A549 treated with GW870086 at 1 μM for 4 hours (cell line): ENCODE measurements at places on chromosomes 6 and 20. TPM values are rescaled to one million over a fixed set of nuclear protein-coding genes. Genes with fewer than 3 reads are reported as not detected.

The EPHA7 gene
- 0.05 to 0.18 TPM (median 0.09 TPM) in 5 replicates for total RNA-seq

The ARHGAP18 gene
- total RNA-seq = 4.5 to 5.6 TPM (median 4.8 TPM) in 5 replicates

The GNAS gene
- total RNA-seq = 656 to 742 TPM (median 715 TPM) in 5 replicates

The LEMD2 gene
- total RNA-seq = 35.5 to 43.8 TPM (median 41.6 TPM) in 5 replicates

The RIPOR2 gene
- total RNA-seq = 0.13 to 0.18 TPM (median 0.15 TPM) in 4 of 5 replicates, not detected in the other

The CRISP3 gene
- total RNA-seq = not detected in 5 replicates

The MAS1 gene
- total RNA-seq = not detected in 5 replicates

The STX11 gene
- 1.9 to 2.8 TPM (median 2.1 TPM) in 5 replicates for total RNA-seq

The NDRG3 gene
- 19.8 to 23.2 TPM (median 21.7 TPM) in 5 replicates for total RNA-seq

The BTNL2 gene
- not detected in 5 replicates for total RNA-seq

The HDDC2 gene
- 90.0 to 105 TPM (median 97.7 TPM) in 5 replicates for total RNA-seq

The MAS1L gene
- total RNA-seq = not detected in 5 replicates

The MACROD2 gene
- total RNA-seq = 0.34 to 0.93 TPM (median 0.45 TPM) in 5 replicates

The MROH8 gene
- total RNA-seq = 0.45 to 1.7 TPM (median 1.0 TPM) in 5 replicates

The ADGB gene
- total RNA-seq = not detected in 5 replicates

The NHSL1 gene
- 2.3 to 4.7 TPM (median 4.0 TPM) in 5 replicates for total RNA-seq

The FOXP4 gene
- total RNA-seq = 17.9 to 26.6 TPM (median 24.2 TPM) in 5 replicates

The LPA gene
- total RNA-seq = 0.03 to 0.13 TPM (median 0.09 TPM) in 5 replicates

The DEFB124 gene
- total RNA-seq = not detected in 5 replicates

The ANKRD66 gene
- total RNA-seq = not detected in 5 replicates

The DBNDD2 gene
- total RNA-seq = 25.1 to 32.4 TPM (median 27.5 TPM) in 5 replicates

The APOBEC2 gene
- not detected in 5 replicates for total RNA-seq

The TMEM74B gene
- 1.9 to 3.7 TPM (median 3.3 TPM) in 5 replicates for total RNA-seq

The REM1 gene
- total RNA-seq = 0.39 to 0.82 TPM (median 0.56 TPM) in 5 replicates

The WFDC10A gene
- total RNA-seq = not detected in 5 replicates

The SAMD3 gene
- not detected in 5 replicates for total RNA-seq

The HTR1E gene
- total RNA-seq = not detected in 5 replicates

The PNRC1 gene
- total RNA-seq = 33.2 to 49.5 TPM (median 42.6 TPM) in 5 replicates

The FRS3 gene
- total RNA-seq = 2.0 to 5.1 TPM (median 2.5 TPM) in 5 replicates

The HLA-DQA1 gene
- total RNA-seq = not detected in 5 replicates

The CTCFL gene
- not detected in 5 replicates for total RNA-seq

The PSORS1C2 gene
- not detected in 5 replicates for total RNA-seq

The FOXF2 gene
- total RNA-seq = 17.4 to 22.0 TPM (median 21.4 TPM) in 5 replicates

The SLC22A23 gene
- 8.1 to 12.0 TPM (median 10.2 TPM) in 5 replicates for total RNA-seq

The DNAH8 gene
- total RNA-seq = not detected in 5 replicates

The SFTA2 gene
- total RNA-seq = not detected in 5 replicates

The PTPRK gene
- 12.1 to 16.2 TPM (median 15.3 TPM) in 5 replicates for total RNA-seq

The PDYN gene
- total RNA-seq = not detected in 5 replicates

The ELOVL2 gene
- total RNA-seq = 4.7 to 7.1 TPM (median 6.8 TPM) in 5 replicates

The PTK6 gene
- 2.5 to 3.1 TPM (median 2.9 TPM) in 5 replicates for total RNA-seq

The DYNLT2 gene
- total RNA-seq = 0.44 to 0.68 TPM (median 0.57 TPM) in 5 replicates

The TREM2 gene
- total RNA-seq = not detected in 5 replicates

The ZNF391 gene
- total RNA-seq = 0.21 to 0.32 TPM (median 0.25 TPM) in 5 replicates

The HDGFL1 gene
- total RNA-seq = not detected in 5 replicates

The SIRPB1 gene
- total RNA-seq = 0.17 to 0.66 TPM (median 0.64 TPM) in 5 replicates

The CRISP2 gene
- total RNA-seq = not detected in 5 replicates

The EFCAB8 gene
- not detected in 5 replicates for total RNA-seq

The VNN1 gene
- 0.03 to 0.07 TPM (median 0.05 TPM) in 3 of 5 replicates, not detected in the others for total RNA-seq

The PDCD2 gene
- 48.4 to 61.8 TPM (median 52.0 TPM) in 5 replicates for total RNA-seq

The STMND1 gene
- total RNA-seq = not detected in 5 replicates

The SASH1 gene
- 2.2 to 3.3 TPM (median 2.8 TPM) in 5 replicates for total RNA-seq

The FLRT3 gene
- 1.1 to 1.6 TPM (median 1.3 TPM) in 5 replicates for total RNA-seq

The NR2E1 gene
- 0.06 TPM in 1 of 5 replicates, not detected in the others for total RNA-seq

The SCRT2 gene
- total RNA-seq = not detected in 5 replicates

The TP53TG5 gene
- not detected in 5 replicates for total RNA-seq

The HCRTR2 gene
- not detected in 5 replicates for total RNA-seq

The FGD2 gene
- not detected in 5 replicates for total RNA-seq

The BPIFA1 gene
- not detected in 5 replicates for total RNA-seq

The TSBP1 gene
- not detected in 5 replicates for total RNA-seq

The CENPW gene
- total RNA-seq = 35.7 to 48.5 TPM (median 43.8 TPM) in 5 replicates
